ENCODE measurements at places on chromosomes 6 and 20.

DNA sequence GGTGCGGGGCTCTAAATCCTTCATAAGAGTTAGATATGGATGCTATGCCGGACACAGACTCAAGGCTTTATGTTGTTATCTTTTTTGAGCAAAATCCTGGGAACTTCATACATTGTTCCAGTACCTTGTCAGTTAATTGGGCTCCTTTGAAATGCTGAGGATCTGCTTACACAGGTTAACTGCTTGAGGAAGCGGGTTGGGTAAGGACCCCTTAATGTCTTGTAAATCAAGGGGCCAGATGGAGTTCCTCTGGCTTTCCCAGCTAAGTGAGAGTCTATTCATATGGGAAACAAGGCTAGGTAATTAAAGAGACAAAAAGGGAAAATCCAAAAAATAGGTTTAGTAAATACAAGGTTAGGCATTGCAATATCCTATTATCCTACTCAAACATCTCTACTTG lies 141.5 kb downstream of the OR2B2 start:
- no peak for DNase-seq

DNA sequence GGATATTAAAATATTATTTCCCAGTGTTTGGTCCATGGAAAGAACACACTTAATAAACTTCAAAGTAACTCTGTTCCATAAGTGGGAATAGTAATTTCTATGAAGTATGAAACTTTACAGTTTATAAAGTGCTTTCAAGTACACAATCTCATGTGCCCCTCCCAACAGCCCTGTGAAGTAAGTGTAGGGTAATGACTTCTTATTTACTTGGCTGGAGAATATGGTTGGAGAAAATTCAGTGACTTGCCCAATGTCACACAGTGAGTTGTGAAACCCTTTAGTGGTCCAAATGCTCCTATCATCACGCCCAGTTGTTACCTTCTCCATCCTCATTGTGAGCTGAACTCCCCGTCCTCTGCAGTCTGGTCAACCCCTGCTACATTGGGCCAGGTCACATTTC lies 141.2 kb downstream of the PDE7B start:
- DNase-seq = no peak

- DNase-seq = no peak
These were observed 8.4 kb downstream of the PRSS16 start for GRCh38 chr6:27255866-27256265.

GRCh38 chr20:3995749-3996320 lies 19.5 kb downstream of the RNF24 start:
- no peak for DNase-seq

DNA sequence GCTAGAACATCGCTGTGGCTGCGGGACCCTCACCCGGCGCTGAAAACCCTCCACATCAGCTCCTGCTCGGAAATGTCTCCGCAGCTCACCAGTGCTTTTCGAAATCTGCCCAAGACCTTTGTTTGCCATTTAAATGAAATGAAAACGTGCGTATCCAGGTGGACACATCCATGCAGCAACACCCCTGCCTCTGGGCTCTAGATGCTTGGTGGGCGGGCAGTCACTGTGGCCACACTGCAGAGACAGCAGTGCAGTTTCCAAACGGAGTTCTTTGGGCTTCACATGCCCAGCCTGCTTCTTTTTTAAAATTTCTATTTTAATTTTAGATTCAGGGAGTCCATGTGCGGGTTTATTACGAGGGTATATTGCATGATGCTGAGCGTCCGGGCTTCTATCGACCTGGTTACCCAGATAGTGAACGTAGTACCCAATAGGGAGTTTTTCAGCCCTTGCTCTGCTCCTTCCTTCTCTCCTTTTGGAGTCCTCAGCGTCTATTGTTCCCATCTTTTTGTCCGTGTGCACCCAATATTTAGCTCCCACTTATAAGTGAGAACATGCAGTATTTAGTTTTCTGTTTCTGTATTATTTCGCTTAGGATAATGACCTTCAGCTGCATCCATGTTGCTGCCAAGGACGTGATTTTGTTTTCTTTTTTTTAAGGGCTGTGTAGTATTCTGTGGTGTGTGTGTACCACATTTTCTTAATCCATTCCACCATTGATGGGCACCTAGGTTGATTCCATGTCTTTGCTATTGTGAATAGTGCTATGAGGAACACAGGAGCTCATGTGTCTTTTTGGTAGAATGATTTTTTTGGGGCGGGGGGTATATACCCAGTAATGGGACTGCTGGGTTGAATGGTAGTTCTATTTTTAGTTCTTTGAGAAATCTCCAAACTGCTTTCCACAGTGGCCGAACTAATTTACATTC lies 4.8 kb upstream of the TUBB2B start:
- DNase-seq = no peak

- no peak for DNase-seq
These were observed 60.6 kb downstream of the FOXA2 start for GRCh38 chr20:22523499-22524392.

DNA sequence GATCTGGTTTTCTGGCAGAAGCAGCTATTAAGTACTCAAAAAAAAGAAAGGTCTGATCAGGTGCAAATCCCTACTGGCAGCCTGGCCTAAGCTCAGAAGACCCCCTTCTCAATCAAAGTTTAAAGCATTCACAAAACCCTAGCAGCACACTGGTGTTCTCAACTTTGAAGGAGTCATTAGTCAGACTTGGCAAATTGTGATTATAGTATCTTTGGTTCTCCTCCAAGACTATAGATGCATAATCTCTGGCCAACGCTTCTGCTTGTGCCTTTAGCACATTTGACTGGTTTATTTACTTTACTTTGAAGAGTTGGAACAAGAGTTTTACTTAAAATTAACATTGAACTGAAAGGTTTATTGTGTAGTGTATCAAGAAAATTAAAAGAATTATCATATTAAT lies 248.9 kb downstream of the PTPRK start:
- DNase-seq = no peak

All from posterior vena cava (tissue), 2 donors.